ENCODE measurements at places on chromosomes 5 and 9.

DNA sequence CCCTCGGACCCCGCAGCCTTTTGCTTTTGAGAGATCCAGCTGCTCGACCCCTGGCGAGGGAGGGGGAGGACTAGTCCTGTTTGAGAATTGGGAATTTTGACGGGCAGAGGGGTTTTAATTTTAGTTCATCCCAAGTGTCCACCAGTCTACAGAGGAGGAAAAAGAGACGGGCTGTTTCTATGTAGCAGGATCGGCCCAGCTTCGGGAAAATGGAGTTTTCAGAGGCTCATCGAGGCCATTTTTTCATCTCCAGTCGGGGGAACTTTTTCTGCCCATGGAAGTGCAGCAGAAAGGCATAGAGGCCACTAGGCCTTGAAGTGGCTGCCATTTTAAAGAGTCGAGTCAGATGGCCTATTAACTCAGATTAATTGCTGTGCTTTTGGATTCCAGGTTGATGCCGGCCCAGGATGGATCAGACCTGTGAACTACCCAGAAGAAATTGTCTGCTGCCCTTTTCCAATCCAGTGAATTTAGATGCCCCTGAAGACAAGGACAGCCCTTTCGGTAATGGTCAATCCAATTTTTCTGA is 1.2 kb downstream of the NSD1 start:
- no peak for DNase-seq

DNA sequence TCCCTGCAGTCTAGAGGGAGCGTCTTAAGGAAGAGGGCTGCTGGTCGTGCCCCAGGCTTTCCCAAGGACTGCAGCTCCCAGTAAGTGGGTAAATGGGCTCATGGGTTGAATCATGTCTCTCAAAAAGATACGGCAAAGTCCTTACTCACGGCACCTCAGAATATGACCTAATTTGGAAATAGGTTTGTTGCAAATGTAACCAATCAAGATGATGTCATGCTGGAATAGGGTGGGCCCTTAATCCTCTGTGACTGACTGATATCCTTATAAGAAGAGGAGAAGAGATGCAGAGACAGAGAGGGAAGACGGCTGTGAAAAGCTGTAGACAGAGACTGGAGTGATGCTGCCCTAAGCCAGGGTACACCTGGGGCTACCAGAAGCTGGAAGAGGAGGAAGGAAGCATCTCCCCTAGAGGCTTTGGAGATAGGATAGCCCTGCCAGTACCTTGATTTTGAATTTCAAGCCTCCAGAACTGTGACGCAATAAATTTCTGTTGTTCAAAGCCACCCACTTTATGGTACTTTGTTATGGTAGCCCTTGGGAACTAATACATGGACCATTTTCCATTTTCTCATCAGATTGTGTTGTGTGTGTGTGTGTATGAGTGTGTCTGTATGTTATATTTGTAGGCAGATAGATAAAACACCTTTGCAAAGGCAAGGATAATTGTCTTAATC is 15.0 kb downstream of the GALNT10 start:
- DNase-seq: no peak

- no peak for DNase-seq
These were observed 121.1 kb downstream of the NUDT12 start for GRCh38 chr5:103441523-103441922.

DNA sequence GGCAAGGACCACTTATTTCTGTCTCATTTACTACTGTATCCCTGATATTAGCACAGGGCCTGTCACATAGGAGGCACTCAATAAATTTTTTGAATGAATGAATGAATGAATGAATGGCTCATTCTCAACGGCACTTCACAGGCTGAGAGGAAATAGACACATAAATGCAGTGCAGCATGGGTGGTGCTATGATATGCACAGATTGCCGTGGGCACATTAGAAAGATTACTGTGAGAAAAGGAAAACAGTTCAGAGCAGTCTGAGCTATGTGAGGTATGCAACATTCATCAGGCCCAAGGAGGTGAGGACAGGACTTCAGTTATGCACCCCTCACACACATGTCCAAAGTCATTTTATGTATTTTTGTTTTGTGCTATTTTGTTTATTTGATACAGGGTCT is 6.4 kb upstream of the NOL6 start:
- no peak for DNase-seq

GRCh38 chr5:51411921-51412325 is 28.7 kb downstream of the ISL1 start:
- DNase-seq: no peak

DNA sequence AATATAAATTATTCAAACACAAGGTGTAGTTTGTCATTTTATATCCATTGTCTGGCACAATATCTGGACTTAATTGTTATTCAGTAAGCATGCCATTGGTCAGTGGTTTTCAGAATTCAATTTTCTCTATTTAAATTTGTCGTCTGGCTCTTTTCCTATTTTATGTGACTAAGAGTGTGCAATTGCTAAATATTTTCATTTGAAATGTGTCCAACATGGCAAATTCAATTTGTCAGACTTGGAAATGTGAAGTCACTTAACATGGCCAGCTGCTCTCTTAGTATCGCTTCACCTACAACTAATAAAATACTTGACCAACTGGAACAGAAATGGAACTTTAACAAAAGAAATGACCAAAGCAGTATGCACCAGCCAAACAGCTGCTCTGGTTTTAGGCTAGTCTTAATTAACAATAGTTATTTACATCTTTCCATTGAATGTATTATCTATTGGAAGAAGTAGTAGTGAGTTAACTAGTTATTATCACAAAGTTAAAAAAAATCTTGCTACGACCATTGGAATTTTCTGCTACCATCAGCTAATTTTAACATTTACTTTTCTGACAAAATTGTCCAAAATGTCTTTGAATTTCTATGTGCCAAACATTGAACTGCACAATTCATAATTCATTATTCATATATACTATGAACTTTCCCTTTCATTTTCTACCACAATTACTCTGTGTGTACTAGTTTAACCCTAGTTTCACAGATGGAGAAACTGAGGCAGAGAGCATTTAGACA is 720.7 kb upstream of the FAM174A start:
- no peak for DNase-seq

- DNase-seq: peak; percentile 77
These were observed 15.7 kb downstream of the CDC14B start for GRCh38 chr9:96604004-96604319.

DNA sequence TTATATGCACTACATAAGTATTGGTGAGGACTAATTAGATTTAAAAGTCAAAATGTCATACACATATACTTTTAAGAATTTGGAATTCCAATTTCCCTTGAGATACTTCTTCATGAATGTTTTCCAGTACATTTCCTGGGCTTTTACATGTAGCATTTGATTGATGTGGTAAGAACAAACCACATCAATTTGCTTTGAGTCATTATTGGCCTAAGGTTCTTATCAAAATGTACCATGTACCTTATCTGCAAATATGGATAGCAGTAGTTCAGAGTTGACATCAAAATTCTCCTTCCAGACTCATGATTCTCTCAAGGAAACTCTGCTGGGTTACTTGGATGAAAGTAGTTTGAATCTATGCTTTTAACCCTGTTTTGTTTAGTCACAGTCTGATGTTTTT is 2.5 kb downstream of the CAST start:
- no peak for DNase-seq

- DNase-seq: no peak
These were observed 9.5 kb downstream of the INVS start for GRCh38 chr9:100108559-100108958.

DNA sequence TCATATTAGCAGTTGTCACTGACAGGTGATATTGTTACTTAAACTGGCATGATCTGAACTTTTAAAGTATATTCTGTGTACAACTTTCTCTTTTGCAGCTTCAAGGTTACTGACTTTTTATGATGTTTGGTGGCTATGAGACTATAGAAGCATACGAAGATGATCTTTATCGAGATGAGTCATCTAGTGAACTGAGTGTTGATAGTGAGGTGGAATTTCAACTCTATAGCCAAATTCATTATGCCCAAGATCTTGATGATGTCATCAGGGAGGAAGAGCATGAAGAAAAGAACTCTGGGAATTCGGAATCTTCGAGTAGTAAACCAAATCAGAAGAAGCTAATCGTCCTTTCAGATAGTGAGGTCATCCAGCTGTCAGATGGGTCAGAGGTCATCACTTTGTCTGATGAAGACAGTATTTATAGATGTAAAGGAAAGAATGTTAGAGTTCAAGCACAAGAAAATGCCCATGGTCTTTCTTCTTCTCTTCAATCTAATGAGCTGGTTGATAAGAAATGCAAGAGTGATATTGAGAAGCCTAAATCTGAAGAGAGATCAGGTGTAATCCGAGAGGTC is 5.9 kb downstream of the ZCCHC7 start:
- DNase-seq: no peak

GRCh38 chr9:74721696-74722660 is 165.7 kb downstream of the TRPM6 start:
- DNase-seq: no peak

DNA sequence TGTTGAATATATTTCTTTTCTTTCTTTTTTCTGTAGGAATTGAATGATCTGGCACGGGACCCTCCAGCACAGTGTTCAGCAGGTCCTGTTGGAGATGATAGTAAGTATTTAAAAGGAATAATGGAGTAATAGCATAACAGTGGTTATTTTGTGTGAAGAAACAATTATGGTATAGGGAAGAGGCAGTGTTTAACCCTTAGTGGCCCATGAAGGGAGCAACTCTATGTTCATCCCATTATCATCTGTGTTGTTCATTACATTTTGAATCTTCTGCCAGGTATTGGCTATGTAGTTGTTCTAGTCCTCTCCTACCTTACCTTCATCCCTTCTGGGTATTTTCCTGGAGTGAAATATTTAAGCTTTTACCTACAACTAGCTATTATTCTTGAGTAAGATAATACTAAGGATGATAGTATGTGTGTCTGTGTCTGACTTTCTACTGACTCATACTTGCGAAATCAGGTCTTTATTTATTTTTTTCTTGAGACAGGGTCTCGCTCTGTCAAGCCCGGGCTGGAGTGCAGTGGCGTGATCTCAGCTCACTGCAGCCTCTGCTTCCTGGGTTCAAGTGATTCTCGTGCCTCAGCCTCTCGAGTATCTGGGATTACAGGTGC is 39.3 kb downstream of the UBE2D2 start:
- no peak for DNase-seq

DNA sequence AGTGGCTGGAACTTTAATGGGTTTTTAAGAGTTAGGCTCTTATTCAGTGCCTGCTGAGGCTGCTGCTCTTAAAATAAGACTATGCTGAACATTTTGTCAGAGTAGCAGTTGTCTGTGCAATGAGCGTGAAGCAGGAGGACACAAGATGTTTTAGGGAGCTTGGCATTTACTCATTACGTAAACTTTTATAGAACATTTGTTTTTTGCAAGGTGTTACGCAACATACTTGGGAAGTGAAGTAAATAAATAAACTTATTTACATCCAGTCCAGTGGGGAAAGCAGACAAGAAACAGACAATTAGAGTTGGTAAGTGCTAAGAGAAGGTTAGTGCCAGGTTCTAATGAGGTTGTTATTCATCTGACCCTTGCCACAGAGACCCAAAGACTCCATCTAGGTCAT is 226.0 kb downstream of the HINT1 start:
- no peak for DNase-seq

DNA sequence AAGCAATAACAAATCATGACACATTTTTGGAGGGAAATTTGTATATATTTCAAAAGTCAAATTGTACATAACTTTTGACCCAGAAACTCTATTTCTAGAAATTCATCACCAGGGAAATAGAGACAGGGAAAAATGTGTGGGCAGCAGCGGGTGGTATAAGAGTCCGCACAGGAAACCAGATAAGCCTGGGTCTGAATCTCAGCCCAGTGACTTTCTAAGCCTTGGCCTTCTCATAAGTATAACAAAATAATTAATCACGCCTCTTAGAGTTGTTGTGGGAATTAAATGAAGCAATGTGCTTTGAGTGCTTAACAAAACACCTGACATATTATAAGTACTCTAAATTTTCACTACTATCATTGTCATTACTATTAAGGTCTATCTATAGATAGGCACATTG is 149.2 kb upstream of the DAP start:
- no peak for DNase-seq

GRCh38 chr9:133610845-133611244 is 1.7 kb upstream of the FAM163B start:
- no peak for DNase-seq

DNA sequence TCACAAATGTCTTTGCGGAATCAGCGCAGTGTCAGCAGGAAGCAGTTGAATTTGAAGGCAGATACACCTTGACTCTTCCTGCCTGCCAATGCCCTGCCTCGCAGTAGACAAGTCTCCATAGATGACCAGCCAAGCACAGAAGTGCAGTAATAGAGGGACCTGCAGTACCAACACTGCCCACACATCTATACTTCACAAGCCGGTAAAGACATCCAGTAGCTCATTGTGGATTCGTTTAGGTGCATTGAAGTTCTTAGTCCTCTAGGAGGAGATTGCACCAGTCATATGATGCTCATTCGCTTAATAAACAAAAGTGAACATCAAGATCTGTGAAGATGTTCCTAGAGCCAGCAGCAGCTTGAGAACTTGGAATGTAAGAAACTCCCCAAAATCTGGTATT is 7.1 kb upstream of the IFNA2 start:
- no peak for DNase-seq

All from AG08395 (cell line).